Activated CD4-positive, CD25-positive, alpha-beta regulatory T cell (primary cell): ENCODE measurements at places on chromosomes 13 and 19.

DNA sequence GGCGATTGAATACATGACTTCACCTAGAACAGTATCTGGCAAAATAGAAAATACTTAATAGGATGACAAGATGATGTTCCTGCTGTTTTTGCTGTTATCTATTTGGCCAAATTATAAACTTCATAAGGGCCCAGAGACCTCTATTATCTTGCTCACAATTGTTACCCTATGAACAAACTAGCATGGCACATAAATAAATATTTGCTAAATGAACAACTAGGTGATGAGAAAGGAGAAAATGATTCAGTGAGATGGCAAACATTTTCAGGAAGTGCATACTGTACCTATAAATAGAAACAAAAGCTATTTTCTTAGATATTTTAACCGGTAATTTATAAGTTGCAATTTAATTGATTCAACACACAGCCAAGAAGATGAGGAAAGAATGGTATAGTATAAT lies 78.4 kb downstream of the FAM216B start:
- no peak for DNase-seq

GRCh38 chr13:96903085-96903484 lies 91.2 kb downstream of the OXGR1 start:
- no peak for DNase-seq

- no peak for DNase-seq
Measured at GRCh38 chr13:52848455-52849195, at the start of gene PCDH8. Gene PCDH8 (minus strand): TSS chr13:52848640. CDS start chr13:52848436, 204 bp downstream.

- DNase-seq, result no peak
Measured at GRCh38 chr19:10408511-10409283, 5.4 kb upstream of the CDC37 start.

DNA sequence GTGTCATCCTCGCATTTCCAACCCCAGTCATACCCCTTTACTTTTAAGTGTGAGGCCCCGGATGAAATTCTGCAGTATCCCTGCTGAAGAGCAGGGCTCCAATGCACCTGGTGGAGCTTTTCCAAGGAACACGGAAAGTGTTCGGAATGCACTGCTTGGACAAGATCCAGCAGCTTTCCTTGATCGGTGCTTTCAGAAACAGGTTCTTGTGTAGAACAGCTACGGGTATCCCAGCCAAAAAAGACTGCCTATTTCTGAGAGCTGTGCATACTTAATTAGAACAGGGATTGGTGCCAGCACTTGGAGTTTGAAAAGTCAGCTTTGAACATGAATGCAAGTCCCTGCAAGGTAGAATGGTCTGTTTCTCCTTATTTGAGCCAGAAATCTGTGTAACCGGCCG lies 87.2 kb upstream of the C1QTNF9B start:
- DNase-seq, result no peak

- no peak for DNase-seq
Measured at GRCh38 chr13:37701306-37701705, 102.7 kb upstream of the POSTN start.

DNA sequence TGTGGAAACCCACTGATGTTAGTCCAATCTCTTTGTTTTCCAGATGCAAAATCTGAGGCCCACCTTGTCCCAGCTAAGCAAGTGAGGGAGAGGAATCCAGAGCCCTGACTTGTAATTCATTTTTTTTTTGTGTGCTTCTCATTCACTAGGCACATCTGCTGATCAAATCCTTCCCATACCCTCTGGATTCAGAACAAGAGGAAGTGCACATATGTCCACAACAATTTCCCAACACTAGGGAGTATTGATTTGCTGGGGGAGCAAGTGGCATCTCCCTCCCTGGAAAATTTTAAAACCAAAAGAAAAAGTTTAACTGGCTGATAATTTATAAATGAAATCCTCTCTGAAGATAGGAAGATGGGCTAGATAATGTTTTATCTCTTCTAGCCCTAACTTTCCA lies 94.6 kb upstream of the RFC3 start:
- no peak for DNase-seq

- DNase-seq, result no peak
Measured at GRCh38 chr13:23777575-23777870, 111.7 kb downstream of the MIPEP start.

- DNase-seq, result peak; percentile 42
Measured at GRCh38 chr19:18340990-18341868, 831 bp downstream of the PGPEP1 start.

DNA sequence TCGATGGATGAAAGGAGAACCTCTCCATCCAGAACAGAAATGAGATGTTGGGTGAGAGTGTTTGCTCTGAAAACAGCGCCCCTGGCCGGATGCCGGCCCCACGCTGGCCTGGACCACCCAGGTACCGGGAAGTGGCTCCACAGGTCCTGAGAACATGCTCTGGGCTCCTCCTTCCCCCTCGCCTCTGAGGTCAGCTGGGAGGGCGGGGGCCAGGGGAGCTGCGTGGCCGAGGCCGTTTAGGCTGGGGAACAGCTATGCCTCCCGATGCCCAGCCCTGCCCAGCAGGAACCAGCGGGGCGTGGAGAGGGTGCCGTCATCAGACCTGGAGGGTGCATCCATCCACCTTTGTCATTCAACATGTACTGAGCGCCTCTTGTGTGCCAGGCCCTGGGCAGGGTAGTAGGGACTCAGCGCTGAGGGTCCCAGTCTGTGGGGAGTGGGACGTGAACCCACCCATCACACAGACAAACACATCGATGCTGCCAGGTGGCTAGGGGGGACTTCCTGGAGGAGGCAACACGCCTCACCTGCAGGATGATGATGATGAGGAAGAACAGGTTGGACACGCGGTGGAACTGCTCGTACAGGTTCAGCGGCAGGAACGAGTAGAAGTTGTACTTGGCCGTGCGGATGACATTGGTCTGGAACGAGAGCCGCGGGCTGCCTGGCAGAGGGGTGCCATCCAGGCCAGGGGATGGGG lies 4.2 kb downstream of the ATP8B3 start:
- DNase-seq, result no peak

DNA sequence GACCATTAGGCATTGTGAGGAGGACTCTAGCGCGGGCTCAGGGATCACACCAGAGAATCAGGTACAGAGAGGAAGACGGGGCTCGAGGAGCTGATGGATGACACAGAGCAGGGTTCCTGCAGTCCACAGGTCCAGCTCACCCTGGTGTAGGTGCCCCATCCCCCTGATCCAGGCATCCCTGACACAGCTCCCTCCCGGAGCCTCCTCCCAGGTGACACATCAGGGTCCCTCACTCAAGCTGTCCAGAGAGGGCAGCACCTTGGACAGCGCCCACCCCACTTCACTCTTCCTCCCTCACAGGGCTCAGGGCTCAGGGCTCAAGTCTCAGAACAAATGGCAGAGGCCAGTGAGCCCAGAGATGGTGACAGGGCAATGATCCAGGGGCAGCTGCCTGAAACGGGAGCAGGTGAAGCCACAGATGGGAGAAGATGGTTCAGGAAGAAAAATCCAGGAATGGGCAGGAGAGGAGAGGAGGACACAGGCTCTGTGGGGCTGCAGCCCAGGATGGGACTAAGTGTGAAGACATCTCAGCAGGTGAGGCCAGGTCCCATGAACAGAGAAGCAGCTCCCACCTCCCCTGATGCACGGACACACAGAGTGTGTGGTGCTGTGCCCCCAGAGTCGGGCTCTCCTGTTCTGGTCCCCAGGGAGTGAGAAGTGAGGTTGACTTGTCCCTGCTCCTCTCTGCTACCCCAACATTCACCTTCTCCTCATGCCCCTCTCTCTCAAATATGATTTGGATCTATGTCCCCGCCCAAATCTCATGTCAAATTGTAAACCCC lies 2.8 kb upstream of the CEACAM5 start:
- DNase-seq, result no peak

GRCh38 chr13:71477735-71478134 lies 389.3 kb downstream of the DACH1 start:
- no peak for DNase-seq

DNA sequence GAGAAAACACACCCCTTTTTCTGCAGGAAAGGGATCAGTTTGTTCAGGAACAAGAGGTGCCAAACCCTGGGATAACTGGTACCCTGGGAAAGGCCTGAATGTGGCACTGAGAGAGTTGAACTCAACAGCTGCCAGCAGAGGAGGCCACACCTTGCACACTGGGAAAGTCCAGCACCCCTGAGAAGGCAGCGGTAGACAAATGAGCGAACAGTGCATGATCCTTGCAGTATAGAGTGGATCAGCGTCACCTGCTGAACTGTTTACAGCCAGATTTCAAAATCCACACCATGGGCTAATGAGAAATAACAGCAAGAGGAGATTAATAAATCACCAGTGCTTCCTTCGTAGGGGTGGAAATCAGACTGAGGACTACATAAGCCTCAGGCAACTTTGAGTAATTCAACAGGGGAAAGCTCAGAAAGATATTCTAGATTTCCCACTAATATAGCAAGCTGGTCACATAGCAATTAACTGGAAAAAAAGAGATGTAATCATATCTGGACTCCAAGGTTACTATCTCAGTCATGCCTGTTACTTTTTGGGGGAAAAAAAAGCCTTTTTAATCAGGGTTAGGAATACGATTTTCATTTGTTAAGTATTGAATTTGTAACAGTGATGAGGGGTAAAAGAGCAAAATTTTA lies 52.0 kb downstream of the DCT start:
- DNase-seq, result no peak

DNA sequence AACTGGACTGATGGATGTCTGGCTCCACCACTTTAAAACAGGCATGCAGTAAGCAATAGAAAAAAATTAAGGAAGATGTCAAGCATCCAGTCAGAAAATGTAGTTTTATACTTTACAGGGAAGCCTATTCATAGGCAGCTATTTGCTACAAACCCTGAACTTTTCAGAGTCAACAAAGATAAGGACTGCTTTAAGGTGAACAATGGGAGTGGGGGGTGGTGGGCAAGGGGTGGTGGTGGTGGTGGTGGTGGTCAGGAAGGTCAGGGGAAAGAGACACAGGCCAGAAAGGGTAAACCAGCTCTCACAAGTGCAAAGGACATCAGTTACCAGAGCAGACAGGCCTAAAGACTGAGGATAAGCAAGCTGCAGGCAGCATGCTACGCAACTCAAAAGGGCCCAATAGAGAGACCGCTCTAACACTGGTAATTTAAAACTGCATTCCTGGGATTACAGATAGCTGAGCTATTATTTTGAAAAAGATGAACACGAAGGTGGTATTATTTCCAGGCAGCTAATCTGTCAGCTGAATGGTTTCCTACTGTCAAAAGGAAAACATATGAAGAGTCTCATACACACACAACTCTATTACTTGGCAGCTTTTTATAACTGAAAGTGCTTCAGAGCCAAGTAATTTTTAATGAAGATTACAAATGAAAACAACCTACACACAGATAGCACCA lies 14.8 kb downstream of the BRD4 start:
- DNase-seq, result no peak

GRCh38 chr13:59094181-59094580 lies 1069.5 kb downstream of the DIAPH3 start:
- DNase-seq, result no peak

DNA sequence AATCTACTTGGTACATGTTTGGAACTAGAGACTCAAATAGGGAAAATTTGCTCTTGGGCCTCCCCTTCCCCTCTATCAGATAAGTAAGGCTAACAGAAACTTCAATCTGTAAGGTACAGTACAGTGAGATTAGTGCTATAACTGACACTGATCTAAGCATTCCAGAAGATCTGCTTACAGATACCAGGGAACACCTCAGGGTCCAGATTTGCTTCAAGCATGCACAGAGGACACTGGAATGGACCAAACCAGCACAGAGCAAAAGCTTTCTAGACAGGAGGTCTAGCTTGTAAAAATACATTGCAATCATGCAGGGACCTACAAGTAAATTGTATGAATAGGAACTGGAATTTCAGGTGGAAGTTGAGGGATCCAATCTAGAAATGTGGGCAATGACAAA lies 16.4 kb downstream of the DIAPH3 start:
- no peak for DNase-seq

DNA sequence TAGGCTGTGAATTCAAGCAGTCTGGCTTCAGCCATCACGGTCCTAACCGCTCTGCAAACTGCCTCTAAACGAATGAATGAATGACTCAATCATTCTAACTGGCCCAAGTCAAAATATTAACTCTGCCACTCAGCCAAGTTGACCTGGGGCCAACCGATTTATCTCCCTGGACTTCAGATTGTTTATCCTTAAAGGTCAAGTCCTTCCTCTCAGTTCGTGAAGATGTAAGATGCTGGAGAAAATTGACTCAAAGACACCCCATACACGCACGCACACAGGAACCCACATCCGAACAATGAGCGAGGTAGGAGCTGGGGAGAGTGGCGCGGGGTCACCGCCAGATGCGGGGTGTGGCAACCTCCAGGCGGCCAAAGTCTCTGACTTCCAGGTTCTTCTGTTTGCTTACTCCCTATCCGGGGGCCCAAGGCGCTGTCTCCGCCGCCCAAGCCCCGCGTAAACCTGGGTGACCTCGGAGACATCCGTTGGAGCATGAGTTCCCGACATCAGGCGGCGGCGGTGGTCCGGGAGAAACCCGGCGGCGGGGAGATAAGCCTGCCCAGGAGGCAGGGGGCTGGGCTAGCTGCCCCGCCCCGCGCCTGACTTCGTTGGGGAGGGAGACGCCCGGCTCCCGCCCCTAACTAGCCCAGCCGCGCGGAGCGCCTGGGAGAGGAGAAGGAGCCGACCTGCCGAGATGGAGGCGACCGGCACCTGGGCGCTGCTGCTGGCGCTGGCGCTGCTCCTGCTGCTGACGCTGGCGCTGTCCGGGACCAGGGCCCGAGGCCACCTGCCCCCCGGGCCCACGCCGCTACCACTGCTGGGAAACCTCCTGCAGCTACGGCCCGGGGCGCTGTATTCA lies at the start of gene CYP2S1:
CYP2S1 (plus strand) TSS at position 646 of the 856 bp plus-strand sequence; CDS start at position 692, 46 bp downstream.
- no peak for DNase-seq
